ENCODE measurements at places on chromosomes 4 and X.

GRCh38 chrX:128287693-128288092 is 235.5 kb upstream of the ACTRT1 start:
- DNase-seq: no peak

GRCh38 chr4:184216515-184216914 is 1.2 kb downstream of the ENPP6 start:
- DNase-seq: no peak

DNA sequence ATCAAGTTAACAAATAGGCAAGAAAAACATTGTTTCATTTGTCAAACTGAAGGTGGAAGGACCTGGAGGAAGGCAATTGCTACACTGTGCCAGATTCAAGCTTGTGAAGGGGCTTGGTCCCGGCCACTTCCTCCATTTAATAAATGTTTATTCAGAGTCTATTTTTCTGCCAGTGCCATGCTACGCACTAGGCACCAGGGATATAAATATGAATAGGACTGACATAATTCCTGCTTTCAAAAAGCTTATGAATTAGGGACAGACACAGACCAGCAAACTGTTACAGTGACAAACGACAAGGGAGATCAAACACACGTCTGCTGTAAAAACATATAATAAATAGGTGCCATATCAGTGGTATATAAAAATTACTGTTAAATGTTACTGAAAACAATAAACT is 571 bp downstream of the TLR6 start:
- DNase-seq: no peak

DNA sequence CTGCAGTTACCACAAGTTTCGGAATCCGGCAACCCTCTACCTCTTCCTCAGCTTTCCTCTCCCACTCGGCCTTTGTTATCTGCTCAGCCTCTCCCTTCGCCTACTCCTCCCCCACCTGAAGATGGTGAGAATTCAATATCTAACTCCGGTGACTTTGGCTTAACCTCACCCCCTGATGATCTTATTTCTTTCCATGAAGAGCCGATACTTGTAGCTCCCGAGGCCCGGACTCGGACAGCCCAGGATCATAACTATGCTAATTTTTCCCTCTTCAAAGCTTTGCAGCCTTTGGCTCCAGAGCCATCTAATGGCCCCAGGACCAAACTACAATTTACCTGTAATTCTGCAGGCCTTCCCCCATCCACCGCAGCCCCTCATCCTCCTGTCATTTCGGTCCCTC is 32.0 kb upstream of the MGST2 start:
- DNase-seq: no peak

DNA sequence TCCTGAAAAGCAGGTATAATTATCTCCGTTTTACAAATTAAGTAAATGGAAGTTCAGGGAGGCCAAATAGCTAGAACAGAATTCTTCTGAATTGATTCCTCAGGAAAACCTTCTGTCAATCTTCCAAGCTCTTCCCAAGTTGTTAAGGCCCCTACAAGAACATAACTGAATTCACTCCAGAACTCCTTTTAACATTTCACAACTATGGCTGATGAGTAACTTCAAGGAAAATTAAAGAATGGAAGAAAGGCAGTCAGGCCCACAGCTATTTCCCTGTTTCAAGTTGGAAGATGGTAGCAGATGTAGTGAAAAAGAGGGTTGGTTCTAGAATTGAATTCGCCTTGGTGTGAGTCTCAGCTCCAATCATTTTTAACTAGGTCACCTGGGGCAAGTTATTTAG is 15.9 kb downstream of the SETD7 start:
- no peak for DNase-seq

GRCh38 chrX:149948016-149948415 is 9.7 kb upstream of the EOLA2 start:
- DNase-seq: no peak

- no peak for DNase-seq
Observed at GRCh38 chr4:174496631-174497432, 25.5 kb downstream of the HPGD start.

GRCh38 chr4:94680176-94680862 is 77.4 kb upstream of the BMPR1B start:
- no peak for DNase-seq

DNA sequence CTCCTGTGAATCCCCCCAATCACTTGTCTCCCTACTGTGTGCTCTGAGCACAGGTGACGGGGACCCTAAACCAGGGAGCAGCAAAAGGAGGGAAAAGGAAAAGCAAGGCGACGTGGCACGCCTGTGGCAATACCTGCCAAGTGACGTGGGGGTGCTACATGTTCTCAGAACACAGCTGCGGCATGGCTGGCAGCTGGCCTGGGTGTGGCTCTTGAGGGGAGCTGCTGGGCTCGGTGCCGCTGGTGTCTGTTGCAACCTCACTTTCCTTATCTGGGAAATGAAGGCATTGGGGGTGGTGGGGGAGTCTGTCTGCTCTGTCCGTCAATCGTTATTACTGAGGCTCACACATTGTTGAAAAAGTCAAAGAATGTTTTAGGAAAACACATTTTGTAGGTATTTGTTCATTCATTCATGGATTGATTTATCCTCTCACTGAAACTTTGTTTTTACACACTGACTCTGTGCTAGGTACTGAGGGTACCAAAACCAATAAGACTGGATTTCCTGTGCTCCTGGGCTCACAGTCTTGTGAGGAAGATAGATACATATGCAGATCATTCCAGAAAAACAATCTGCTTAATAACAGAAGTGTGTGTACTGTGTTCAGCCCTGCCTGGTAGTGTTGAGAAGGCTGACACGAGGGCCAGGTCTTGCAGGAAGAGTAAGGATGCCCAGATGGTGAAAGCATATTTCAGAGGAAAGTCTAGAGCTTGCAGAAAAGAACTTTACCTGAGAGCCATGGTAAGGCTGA is 217.6 kb downstream of the PTTG2 start:
- no peak for DNase-seq

- no peak for DNase-seq
Observed at GRCh38 chrX:130280901-130281300, 12.2 kb upstream of the ZNF280C start.

GRCh38 chrX:86829786-86830185 is 681.5 kb downstream of the DACH2 start:
- no peak for DNase-seq

GRCh38 chr4:130608121-130608520 is 1512.2 kb downstream of the C4orf33 start:
- no peak for DNase-seq

GRCh38 chrX:12440246-12440645 is 302.0 kb downstream of the FRMPD4 start:
- DNase-seq: no peak

DNA sequence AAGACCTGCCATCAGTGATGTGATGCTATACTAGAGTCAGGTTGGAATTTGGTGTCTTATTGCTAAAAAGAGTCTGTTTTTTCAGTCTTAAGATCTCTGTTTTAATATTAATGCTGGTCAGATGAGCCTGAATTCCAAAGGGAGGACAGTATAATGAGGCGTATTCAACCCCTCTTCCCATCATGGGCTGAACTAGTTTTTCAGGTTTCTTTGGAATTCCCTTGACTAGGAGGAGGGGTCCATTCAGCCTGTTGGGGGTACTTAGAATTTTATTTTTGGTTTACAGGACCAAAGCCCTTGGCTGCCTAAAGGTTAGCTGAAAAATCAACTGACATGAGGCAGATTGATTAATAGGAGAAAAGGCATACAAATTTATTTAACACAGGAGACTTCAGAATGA is 24.1 kb upstream of the PI4K2B start:
- DNase-seq: no peak

DNA sequence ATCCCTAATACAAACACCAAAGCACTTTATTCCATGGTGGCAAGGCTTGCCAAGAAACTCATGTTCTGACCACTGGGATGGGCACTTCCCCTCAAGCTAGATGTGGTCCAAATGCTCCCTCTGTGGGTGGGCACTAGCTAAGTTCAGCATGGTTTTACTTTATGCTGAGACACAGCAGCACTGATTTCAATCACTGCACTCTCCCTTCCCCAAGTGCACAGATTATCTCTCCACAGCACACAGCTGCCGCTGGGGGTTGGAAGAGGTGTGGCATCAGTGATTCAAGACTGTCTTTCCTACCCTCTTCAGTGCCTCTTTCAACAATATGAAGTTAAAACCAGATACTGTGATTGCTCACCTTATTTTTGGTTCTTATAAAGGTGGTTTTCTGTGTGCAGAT is 16.5 kb upstream of the GUCY2F start:
- no peak for DNase-seq

- DNase-seq: no peak
Observed at GRCh38 chr4:24468071-24468470, 116.3 kb downstream of the DHX15 start.

- DNase-seq: no peak
Observed at GRCh38 chrX:98939456-98939855, 1470.6 kb downstream of the PCDH19 start.

GRCh38 chrX:95156566-95156965 is 1482.6 kb downstream of the FAM133A start:
- no peak for DNase-seq

DNA sequence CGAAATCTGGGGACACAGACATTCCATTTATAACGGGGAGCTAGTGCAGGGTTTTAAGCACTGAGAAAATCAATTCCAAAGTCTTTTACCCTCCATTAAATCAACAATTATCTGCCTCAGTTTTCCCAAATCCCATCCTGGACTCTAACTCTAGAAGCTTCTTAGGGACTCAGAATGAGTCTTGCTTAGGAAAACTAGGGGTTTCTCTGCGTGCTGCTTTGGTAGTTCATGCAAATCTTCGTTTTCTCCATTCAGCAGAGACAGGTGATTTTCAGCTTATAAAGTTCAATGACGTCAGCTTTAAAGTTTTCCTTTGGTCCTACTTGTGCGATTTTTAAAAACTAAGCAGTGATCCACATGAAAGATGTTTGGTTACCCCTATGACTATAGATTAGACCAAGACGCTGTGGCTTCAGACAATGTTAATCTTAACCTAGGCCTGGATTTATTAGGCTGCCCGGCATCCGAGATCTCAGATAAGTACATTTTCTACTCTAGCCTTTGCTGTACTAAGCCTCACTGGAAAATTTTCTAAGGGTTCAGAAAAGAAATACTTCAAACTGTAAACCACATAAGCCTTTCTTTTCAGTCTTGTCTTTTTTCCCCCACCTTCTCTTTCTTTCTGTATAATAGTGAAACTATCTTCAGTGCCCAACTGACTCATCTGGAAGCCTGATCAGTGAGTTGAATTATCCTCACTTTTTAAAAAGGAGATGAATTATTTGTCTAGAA is 121.4 kb upstream of the GATB start:
- DNase-seq: no peak

DNA sequence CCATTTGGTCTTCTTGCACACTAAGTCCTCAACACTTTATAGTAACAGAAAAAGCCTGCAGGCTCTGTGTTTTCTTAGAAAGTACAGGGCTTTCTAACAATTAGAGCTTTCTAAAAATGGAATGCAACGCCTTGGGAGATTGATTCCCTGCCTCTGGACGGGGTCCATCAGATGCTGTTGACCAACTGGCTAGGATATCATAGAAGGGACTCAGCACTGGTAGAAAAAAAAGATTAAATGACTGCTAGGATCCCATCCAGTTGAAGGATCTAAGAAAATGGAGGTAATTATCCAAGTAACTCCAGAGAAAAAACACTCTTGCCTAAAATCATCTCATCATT is 39.5 kb downstream of the USP46 start:
- no peak for DNase-seq

- DNase-seq: no peak
Observed at GRCh38 chr4:54228056-54228527, 1.0 kb upstream of the PDGFRA start.

DNA sequence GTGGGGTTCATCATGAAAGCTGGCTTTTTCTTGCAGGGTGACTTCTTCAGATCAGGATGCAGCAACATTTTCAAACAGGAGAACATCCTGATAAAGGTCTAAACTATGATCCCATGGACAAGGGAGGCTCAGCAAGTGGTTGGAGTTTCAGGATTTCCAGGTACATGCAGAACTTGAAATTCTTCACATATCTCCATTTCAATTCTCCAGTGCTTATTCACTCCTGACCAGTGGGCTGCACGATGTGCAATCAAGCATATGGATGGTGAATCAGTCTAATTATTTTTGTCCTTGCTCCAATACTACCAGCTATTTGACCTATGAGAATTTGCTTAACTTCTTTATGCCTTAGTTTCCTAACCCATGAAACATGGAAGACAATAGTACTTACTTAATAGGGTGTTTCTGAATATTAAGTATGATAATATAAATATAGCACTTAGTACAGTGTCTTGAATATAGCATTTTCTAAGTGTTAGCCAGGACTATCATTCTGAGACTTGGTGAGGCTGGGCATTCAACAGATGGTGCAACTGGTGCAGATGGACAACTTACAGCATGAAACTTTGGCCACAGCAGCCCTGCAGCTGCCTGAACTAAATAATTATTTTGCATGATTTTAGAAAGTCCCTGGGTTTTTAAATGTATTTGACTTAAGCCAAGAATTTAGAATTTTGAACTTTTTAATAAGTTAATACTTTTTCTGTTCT is 92.4 kb downstream of the HPGD start:
- no peak for DNase-seq

GRCh38 chr4:185480016-185480732 is 8.6 kb upstream of the CCDC110 start:
- DNase-seq: no peak

- DNase-seq: no peak
Observed at GRCh38 chr4:83568062-83568461, 32.2 kb downstream of the GPAT3 start.

DNA sequence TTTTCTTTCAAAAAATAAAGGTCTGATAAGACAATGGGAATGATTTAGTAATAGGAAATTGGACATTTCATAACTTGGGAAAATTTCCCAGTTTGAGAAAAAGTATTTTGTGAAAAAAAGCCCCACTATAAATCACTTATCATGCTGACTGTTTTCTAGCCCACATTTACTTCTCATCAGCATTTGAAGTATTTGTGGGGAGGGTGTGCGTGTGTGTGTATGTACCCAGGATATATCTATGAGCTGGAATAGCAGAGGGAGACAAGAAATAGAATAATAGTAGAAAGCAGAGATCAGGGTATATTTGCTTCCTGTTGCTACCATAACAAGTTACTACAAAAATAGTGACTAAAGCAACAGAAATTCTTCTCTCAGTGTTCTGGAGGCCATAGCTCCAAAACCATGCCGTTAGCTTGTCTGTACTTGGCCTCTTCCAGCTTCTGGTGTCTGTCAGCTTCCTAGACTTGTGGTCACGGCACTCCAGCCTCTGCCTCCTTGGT is 139.8 kb downstream of the PTTG2 start:
- DNase-seq: no peak

GRCh38 chrX:41382714-41383645 is 49.0 kb downstream of the DDX3X start:
- no peak for DNase-seq

DNA sequence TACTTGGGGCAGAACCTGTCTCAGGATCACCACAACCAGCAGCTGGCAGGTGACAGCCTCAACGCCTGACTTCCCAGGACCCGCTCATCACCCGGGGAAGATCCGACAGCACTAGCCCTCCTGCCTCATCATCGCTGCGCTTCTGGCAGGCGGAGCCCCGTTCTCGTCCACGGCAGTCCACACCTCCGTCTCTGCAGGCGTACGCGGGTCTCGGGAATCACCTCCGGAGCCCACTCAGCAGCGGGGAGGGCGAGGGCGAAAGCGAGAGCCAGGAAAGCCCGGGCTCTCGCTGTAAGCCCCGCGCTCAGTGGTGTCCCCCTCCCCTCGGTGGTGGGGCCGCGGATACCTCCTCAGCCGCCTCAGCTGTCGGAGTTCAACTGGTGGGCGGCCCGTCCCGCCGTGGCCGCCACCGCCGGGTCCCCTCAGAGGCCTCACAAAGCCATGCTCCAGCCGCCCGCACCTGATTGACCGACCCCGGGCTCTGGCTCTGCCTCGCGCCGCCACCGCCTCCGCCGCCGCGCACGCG is 518 bp upstream of the CNKSR2 start:
- no peak for DNase-seq

- DNase-seq: no peak
Observed at GRCh38 chr4:949656-950055, 17.4 kb downstream of the TMEM175 start.

- DNase-seq: no peak
Observed at GRCh38 chr4:140963883-140964282, 169.4 kb downstream of the RNF150 start.

All from stimulated activated CD8-positive, alpha-beta memory T cell treated with anti-CD3 and anti-CD28 coated beads, Interleukin-7, amount 100 ng/mL, for 48 hours (primary cell).